ENCODE measurements at places on chromosomes 1 and 21.

- no peak for DNase-seq
Observed at GRCh38 chr21:45042664-45043161, 31.7 kb upstream of the ADARB1 start.

- DNase-seq: no peak
Observed at GRCh38 chr1:111192074-111192473, 8.4 kb downstream of the DENND2D start.

- peak; percentile 13 for DNase-seq
Observed at GRCh38 chr1:196372896-196373536, 235.2 kb downstream of the KCNT2 start.

GRCh38 chr21:27796106-27796505 lies 829.2 kb upstream of the ADAMTS5 start:
- no peak for DNase-seq

DNA sequence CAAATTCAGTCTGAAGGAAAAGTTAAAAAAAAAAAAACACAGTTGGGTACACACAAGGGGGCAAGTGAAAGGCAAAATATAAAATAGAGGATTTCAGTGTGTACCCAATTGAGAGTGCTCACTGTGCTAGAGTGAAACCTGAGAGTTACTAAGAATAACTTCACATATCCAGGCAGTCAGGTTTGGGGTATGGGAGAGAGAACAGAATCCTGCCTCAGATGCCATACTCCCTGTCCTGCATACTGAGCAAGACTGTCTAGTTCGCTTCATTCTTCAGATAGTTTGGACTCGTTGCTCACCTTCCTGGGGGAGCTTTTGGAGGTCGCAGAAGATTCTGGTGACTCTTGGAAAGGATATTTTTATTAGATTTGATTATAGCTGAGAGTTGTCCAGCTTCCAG lies 20.4 kb downstream of the CEP85 start:
- no peak for DNase-seq

- no peak for DNase-seq
Observed at GRCh38 chr1:83765125-83765524, 233.8 kb downstream of the TTLL7 start.

- DNase-seq: no peak
Observed at GRCh38 chr1:41674522-41674921, 190.0 kb upstream of the EDN2 start.

DNA sequence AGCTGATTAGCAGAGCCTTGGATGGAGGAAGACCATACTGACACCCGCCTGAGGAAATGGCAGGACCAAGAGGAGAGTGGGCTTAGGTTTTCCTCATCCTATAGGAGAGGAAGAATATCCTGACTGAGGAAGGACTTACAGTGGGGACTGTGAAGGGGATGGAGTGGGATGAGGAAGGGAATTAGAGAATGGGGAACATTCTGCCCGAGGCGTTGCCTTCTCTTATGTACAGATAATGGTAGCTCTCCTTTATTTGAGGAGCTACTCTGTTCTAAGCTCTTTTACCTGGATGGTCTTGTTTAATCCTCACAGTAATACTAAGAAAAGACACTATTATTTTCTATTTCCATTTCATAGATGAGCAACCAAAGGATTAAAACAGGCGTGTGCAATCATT lies 56.0 kb downstream of the OLFML3 start:
- no peak for DNase-seq

DNA sequence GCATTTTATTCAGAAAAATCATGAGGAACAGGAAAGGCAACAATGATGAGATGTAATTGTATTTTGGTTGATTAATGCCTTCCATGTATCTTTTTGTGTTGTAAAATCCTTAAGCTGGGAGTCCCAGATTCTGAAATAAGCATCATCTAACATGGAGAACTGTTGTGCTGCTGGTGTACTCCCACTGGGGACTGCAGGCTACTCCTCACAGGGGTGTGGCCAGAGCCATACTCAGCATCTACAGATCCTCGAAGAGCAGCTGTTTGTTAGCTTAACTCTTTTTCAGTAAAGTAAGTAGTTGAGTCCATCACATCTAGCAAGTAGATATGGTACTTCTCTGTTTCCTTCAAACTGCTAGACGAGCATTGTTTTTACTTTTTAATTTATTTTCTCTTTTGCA lies 358.0 kb downstream of the BRINP3 start:
- DNase-seq: peak; percentile 9

DNA sequence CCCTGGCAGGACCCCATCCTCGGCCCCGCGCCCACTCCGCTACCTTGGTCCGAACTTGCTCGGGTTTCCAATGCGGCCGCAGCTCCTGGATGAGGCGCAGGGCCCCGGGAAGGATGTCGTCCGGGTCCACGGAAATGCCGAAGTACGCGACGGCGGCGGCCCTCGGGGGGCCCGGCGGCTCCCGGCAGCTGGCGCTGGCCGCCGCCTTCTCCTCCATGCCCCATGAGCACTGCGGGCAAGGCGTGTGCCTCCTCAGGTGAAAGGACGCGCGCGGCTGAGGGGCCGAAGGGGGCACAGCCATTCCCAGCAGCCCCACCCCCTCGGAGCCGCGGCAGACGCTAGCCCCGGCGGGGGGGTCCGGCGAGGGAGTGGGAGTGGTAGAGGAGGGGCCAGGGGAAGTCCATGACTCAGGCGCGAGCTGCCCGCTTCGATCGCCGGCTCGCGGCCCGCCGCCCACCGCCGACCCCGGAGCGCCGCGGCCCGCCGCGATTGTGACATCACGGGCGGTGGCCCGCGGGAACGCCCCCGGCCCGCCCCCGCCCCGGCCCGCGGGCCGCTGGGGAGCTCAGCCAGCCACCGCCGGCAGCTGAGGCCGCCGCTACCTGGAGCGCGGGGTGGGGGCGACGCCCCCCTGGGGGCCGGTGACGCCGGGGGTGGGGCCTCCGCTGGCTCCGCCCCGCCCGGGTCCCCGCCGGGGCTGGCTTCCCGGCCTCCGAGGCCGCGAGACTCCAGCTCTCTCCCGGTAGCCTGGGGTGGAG lies at the start of gene ETNK2:
Gene ETNK2, minus strand, starts transcription at position 493 of the 758 bp plus-strand sequence. Its CDS starts 192 bp downstream, at position 301.
- DNase-seq: peak; percentile 92

DNA sequence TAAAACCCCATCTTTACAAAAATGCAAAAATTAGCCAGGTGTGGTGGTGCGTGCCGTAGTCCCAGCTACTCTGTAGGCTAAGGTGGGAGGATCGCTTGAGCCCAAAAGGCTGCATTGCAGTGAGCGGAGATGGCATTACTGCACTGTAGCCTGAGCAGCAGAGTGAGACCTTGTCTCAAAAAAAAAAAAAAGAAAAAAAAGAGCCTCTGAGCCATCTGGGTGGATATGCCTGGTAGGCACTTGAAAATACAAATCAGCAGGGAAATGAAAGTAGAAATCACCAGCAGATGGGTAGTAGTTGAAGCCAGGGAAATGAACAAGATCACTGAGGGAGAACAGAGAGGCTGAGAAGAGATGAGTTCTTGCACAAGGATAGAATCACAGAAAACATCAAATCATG lies 131.0 kb upstream of the HMCN1 start:
- no peak for DNase-seq

- DNase-seq: peak; percentile 63
Observed at GRCh38 chr1:201436393-201436792, 14.9 kb upstream of the TNNI1 start.

DNA sequence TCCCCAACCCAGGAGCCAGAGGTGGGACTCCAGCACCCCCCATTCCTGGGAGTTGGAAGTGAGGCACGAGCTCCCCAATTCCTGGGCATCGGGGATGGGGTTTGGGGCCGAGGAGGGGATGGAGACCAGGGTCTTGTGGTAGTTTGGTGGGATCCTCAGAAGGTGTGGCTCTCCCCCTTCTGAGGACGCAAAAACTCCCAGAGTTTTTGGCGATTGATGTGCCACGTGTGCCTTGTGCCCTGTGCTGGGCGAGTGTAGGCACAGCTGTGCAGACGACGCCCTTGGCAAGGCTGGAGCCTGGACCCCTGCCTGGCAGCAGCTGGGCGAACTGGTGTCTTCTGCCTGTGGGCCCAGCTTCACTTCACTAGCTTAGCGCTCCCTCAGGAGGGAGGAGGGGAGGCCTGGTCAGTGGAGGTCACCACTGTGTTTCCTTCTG lies 2.6 kb downstream of the GUK1 start:
- no peak for DNase-seq

DNA sequence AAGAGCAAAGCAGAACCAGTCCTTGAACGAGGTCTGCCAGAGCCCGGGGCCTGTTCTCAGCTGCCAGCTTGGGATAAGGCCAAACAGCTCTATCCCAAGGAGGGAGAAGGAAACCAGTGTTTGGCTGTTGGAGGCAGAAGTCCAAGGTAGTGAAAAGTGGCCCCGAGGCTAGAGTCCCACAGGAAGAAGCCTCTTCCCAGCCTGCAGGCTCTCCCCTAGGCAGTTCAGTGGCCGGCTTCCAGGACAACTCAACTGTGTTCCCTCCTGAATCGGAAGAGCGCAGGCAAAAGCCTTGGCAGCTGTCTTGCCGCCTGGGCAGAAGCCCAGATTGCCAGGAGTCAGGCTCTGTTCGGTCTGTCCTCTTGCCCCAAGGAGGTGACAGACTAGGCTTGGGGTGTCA lies 19.3 kb downstream of the QSOX1 start:
- no peak for DNase-seq

DNA sequence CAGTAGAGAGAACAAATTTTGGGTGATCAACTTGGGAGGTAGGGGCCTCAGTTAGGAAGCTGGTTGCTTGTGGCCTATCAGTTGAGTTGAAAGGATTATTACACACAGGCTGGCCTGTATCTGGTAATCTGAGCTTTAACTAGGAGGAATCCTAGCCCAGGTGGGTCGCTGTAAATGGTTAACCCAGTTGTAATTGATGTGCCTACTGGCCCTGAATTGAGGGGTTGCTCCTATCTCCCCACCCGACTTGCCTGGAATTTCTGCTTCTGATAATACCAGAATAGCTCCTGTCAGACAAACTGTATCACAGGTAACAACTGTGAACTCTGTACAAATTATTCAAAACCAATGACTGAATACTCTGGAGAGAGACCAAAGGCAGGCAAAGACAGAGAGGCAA lies 210.4 kb upstream of the RUNX1 start:
- no peak for DNase-seq

DNA sequence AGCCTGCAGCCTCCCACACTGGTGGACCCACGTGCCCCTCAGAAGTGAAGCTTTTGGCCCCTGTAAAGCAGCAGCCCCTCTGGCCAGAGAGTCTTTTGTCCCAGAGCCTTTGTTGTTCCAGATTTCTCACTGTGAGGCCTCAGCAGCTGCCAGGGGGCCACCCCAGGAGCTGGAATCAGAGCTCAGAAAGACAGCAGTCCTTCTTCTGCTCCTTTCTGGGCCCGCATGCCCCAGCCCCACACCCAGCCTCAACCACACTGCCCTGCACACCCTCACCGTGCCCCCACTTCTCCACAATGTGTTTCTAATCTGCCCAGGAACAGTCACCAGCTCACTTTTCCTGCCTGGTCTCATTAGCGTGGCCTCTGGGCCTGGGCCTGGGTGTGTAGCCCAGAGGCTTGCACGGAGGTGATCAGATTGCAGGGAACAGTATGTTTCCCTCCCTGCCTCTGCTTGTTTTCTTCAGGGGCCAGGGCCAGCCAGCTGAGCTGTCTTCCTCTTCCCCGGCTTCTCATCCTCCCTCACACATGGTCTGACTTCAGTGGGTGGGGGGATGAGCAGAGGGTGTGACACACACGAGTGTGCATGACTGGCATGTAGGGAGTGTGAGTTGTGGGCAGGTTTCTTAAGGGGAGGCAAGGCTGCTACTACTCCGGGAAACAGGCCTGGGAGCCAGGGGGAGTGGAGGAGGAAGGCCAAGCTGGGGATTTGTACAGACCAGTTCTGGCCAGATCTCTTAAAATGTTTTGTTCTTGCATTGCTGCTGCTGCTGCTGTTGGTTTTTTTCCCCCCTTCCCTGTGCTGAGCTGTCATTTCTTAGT lies 82.5 kb upstream of the ZNF648 start:
- no peak for DNase-seq

DNA sequence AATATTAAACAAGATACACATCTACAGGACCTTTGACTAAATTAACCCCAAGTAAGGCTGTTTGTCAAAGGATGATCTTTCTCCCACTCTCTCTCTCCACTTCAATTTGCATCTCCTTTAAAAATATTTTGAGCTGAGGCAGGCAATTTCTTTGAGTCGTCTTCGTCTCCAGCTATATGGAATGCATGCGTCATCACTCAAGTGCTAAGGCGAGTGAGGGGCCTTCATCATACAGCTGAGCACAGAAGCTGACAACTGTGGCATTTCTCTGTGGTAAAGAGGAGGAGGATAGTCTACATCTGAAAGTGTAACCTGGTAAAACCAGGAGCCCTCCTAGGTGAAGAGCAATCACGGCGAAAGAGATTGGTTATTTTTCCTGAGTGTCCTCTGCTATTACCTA lies 7.6 kb downstream of the EPHX4 start:
- no peak for DNase-seq

GRCh38 chr1:116372191-116372590 lies 853 bp upstream of the ATP1A1 start:
- DNase-seq: no peak

DNA sequence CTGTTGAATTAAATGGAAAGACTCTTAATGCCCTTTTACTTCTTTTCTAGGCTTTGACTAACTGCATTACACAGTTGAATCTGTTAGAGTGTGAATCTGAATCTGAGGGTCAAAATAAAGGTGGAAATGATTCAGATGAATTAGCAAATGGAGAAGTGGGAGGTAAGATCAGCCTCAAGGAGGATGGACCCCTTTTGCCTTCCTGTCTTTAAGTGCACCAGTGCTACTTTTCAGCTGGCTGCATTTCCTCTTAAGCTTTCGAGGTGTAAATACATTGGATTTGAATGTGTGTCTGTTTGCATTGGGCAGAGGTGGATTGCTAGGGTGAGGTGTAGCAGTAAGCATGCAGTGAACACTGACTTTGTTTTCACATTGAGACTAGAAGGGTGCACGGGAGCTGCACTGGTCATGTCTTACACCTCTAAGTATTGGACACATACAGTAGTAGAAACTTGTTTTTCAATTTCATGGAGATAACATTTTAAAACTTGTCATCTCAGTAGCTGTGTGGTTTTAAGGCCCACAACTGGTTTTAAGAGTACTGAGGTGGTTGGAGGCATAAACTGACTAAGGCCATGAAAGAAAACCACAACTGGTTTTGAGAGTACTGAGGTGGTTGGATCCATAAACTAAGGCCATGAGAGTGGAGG lies 35.4 kb downstream of the MIA3 start:
- no peak for DNase-seq

- no peak for DNase-seq
Observed at GRCh38 chr1:966135-966703, at the start of gene PLEKHN1. Gene PLEKHN1, plus strand, starts transcription at chr1:966482. Its CDS starts 50 bp downstream, at chr1:966532.

DNA sequence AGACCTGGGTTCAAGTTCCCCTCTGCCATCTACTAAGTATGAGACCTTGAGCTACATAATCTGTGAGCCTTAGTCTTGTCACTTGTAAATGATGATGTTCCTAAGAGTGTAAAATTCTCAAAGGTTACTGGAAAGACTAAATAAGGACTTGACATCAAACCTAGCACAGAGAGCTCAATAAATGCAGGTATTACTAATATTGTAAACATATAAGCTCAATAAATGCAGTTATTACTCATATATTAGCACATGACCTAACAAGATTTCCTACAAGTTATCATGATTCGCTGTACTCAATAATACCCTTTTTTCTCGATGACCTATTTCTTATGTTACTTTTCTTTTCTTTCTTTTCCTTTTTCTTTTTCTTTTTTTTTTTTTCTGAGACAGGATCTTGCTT lies 174.9 kb downstream of the ZNF281 start:
- no peak for DNase-seq

GRCh38 chr1:167532375-167532774 lies 14.0 kb upstream of the CD247 start:
- DNase-seq: no peak

- DNase-seq: no peak
Observed at GRCh38 chr1:4597020-4597419, 57.4 kb upstream of the AJAP1 start.

- DNase-seq: no peak
Observed at GRCh38 chr1:67916140-67916886, 83.0 kb upstream of the GNG12 start.

GRCh38 chr1:91092503-91092902 lies 70.7 kb upstream of the ZNF644 start:
- DNase-seq: no peak
